Stimulated activated CD8-positive, alpha-beta memory T cell treated with anti-CD3 and anti-CD28 coated beads, Interleukin-7, amount 100 ng/mL, for 1 hour (primary cell): ENCODE measurements at places on chromosomes 5 and 9.
A peak's percentile ranks its signal among the peaks of the same experiment; 100 is the strongest.

- no peak for DNase-seq
Observed at GRCh38 chr9:93994545-93994944, 39.4 kb upstream of the BARX1 start.

- no peak for DNase-seq
Observed at GRCh38 chr5:39207345-39208045, 11.9 kb downstream of the FYB1 start.

DNA sequence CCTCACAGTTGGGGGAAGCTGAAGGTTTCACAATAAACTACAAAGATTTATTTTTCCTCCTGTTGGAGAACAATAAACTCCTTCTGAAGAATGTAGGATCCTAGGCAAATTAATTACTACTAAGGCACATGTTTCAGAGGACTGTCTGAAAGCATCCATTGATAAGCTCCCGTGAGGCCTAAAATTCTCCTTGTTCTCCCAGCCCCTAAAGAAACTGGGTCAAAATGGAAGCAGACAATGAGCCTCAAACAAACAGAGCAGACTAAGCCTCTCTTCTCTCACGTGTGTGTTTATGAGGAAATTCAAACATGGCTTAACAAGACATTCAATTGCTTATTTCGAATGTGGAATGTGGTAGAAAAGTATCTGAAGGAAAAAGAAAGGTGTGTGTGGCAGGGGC lies 249.0 kb downstream of the GLIS3 start:
- DNase-seq: no peak

- no peak for DNase-seq
Observed at GRCh38 chr5:374631-375335, 53.3 kb downstream of the AHRR start.

DNA sequence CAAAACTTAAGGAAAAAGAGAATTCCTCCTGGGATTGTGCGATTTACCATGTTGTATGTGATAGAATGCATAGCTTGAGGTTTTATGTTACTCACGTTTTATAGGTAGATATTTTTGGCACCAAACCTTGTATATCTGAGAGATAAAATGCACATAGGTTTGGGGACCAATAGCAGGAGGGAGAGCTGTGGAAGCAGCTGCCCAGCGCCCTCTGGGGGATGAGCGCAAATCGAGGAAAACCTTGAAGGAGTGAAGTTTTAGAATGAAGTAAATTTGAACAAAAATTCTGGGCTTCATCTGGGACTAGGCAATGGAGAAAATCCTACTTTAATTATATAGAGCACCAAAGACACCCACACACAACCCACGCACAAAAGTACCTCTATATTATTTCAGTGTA lies 197.0 kb downstream of the ADCY2 start:
- DNase-seq: no peak

DNA sequence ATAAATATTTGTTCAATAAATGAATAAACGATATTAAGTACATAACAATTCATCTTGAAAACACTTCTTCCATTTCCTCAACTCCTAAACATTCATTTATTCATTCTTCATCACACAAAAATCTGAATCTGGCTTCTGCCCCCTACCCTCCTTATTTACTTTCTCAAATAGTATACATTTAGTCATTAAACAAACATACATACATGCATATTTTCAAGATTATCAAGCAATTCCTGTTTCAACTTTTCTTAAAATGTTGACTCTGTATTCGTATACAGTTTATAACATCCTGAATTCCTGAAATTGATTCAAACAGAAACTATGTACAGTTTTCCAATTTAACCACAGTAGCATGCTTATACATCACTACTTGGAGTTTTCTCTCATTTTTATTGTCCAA lies 129.0 kb downstream of the MUSK start:
- no peak for DNase-seq

GRCh38 chr9:33234511-33235467 lies 5.2 kb upstream of the SPINK4 start:
- no peak for DNase-seq

DNA sequence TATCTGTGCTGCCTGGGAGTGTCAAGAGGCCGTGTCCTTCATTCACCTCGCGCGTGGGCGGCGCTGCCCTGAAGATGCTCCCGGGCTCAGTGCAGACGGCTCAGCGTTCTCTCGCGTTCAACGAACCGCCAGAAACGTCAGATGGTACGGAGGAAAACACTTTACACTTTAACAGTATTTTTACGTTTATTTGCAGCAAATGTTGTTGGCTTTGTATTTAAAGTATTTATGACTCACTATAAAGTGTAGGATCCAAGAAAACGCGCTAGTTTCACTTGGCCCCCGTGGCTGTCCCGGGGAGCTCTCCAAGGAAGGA lies 544 bp upstream of the ERCC6L2 start:
- peak; percentile 33 for DNase-seq

DNA sequence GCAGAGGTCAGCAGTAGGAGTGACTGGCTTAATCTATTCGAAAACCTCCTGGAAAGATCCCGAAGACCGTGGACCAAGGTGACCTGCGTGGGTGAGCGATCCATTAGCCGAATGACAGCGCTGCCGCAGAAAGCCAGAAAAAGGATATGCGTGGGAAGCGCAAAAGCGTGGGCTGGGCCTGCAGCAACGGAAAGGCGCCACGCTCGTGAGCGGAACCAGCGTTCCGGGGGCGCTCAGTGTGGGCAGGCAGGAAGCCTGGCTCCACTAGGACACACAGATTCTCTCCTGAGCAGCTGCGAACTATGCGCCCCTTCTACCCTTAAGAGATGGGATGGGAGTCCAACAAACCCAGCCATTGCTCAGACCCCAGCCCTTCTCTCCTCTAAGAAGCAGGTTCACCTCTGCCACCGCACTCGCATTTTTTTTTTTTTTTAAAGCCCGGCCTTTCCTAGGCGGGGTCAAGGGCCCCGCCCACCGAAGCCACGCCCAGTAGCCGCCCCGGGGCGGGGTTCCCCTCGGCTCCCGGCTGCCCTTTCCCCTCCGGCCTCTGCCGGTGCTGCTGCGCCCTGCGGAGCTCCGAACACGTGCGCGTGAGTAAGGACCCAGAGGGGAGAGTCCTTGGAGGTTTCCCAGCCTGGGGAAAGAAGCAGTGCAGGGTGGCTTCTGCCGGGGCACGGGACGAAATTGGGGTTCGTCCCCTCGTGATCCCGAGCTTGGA lies 19.8 kb upstream of the MATR3 start:
- DNase-seq: peak; percentile 76

GRCh38 chr5:126866851-126867636 lies 90.1 kb downstream of the LMNB1 start:
- no peak for DNase-seq

DNA sequence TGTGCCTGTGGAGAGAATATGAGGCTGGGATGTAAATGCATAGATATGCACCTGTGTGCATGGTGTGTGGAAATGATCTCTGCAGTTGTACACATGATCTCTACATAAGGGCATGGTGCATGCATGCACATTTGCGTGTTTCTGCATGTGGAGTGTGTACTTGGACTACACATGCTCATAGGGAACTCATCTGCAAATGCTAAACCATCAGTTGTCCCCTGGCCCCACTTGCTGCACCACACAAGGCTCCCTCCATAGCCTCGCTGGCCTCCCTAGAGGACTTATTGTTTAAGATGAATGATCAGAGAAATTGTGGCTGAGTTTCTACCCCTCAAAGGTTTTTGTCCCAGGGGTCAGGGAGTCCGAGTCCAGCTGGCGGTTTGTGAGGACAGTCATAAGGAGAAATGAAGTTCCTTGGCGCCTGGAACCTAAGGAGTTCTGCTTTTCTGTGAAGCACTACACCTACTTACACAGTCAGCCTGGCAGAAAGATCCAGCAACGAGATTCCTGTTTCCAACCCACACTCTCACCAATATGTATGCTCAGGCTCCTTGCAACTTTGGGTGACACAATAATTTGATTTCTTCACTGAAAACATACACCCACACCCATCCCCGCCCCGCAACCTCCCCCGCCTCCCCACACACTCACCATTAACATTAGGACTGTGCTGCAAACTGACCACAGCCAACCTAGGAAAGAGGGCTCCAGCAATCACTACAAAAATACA lies 79.9 kb upstream of the CPEB4 start:
- no peak for DNase-seq

DNA sequence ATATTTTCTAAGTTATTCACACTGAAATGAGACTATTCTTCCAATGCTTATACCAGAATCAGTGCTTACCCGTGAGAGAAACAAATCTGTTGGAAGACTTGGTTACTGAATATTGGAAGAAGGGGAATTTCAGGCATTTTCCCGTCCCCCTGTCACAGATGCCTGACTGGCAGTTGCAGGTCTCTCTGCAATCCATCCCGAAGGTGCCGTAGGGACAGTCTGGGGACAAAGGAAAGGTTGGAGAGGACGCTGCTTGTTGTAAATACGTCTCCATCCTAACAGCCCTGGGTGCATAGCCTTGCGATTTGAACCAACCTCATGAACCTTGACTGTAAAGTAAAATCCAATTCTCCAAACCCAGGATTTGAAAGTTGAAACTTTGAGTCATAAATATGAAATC lies 3.5 kb downstream of the ESM1 start:
- DNase-seq: no peak
